Fibroblast of the aortic adventitia (primary cell): ENCODE measurements at places on chromosomes 12 and 14. TPM values are rescaled to one million over a fixed set of nuclear protein-coding genes. Genes with fewer than 3 reads are reported as not detected.

CEBPE gene
- total RNA-seq = not detected in 2 replicates

RPGRIP1 gene
- not detected in 2 replicates for total RNA-seq

KERA gene
- total RNA-seq = not detected in 2 replicates

BRI3BP gene
- total RNA-seq = 1.6 and 6.1 TPM in 2 replicates

CPNE8 gene
- 36.8 and 70.3 TPM in 2 replicates for total RNA-seq

IGF1 gene
- 0.63 and 6.1 TPM in 2 replicates for total RNA-seq

KRT78 gene
- not detected in 2 replicates for total RNA-seq

ACSM4 gene
- total RNA-seq = not detected in 2 replicates

KRT72 gene
- total RNA-seq = not detected in 2 replicates

CDC42BPB gene
- 60.2 and 78.4 TPM in 2 replicates for total RNA-seq

TDRD9 gene
- 0.45 and 4.5 TPM in 2 replicates for total RNA-seq

B4GALNT1 gene
- 1.7 and 6.9 TPM in 2 replicates for total RNA-seq
